Smooth muscle cell of the coronary artery (primary cell): ENCODE measurements at places on chromosomes 2 and 18. TPM values are rescaled to one million over a fixed set of nuclear protein-coding genes. Genes with fewer than 3 reads are reported as not detected.

PXDN gene
- total RNA-seq: 81.8 and 240 TPM in 2 replicates

TIGD1 gene
- total RNA-seq: 1.2 and 1.7 TPM in 2 replicates

MYO5B gene
- total RNA-seq: 0.53 TPM in 1 of 2 replicates, not detected in the other

GALR1 gene
- under 0.01 TPM in 1 of 2 replicates, not detected in the other for total RNA-seq

RABL2A gene
- total RNA-seq: 6.5 and 22.8 TPM in 2 replicates

CTAGE1 gene
- 0.15 TPM in 1 of 2 replicates, not detected in the other for total RNA-seq

PLEKHH2 gene
- total RNA-seq: 0.60 and 2.1 TPM in 2 replicates

CDH2 gene
- 16.1 and 337 TPM in 2 replicates for total RNA-seq

LYPD6B gene
- not detected in 2 replicates for total RNA-seq

CTLA4 gene
- total RNA-seq: not detected in 2 replicates
